Fibroblast of skin of abdomen (primary cell): ENCODE measurements at places on chromosomes 5 and 9.

- peak; percentile 16 for DNase-seq
Observed at GRCh38 chr5:151048526-151048925, 28.1 kb downstream of the GPX3 start.

DNA sequence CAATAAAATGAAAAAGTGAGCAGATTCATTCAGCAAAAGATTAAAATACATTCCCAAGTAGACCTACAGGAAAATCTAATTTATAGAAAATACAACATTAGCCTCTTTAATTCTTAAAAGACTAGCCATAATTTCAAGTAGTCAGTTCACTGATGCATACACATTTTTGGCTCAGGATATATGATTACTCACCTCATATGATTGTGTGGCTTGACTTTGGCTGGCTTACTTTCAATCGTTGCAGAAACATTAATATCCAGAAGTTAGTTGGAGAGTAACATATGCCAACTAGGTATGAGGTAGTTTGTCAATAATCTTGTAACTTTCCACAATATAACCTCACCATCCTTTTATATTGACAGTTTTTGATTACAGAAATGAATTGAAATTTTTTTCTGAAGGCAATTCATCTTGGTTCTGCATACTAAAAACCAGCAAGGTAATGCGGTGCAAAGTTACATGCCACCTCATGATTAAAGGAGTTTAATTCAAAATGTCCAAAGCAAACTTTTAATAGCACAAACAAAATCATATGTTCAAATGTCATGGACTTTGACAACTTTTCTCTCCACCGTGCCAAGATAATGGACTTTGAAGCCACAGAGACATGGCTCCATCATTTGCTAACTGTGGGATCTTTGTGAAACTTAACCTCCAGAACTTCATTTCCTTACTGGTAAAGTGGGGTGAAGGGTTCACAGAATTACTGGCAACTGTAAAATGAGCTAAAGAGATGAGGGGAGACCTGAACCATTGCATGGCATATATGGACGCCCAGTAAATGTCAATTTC lies 76.6 kb upstream of the PAM start:
- peak; percentile 83 for DNase-seq

DNA sequence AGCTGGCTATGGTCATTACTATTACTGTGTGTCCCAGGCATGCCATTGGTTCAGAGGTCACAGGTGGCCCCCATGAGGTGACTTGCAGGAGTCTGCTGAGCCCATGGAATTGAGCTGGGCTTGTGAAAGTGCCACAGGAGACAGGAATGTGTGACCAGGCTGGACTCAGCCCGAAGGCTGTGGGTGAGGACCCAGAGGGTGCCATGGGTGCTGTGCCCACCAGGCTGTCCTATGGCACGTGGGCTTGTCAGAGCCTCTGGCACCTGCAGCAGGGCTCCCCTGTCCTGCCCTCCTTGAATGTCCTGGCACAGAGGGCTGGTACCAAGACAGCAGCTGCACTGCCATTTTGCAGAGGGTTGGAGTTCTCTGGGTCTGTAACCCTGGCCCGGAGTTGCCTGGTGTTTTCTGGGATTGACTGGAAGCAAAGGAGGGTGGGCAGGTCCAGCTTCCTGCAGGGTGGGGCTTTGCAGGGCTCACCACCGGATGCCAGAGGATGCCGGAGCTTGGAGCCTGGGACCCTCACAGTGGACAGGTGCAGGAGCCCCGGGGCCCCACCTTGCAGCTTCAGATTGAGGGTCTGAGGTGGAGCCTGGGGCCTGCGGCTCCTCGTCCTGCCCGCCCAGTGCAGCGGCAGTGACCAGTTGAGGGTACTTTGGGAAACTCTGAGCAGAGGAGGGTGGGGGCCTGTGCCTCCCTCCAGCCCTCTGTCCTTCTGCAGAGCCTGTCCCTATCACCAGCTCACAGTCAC lies 14.2 kb downstream of the COL5A1 start:
- no peak for DNase-seq

DNA sequence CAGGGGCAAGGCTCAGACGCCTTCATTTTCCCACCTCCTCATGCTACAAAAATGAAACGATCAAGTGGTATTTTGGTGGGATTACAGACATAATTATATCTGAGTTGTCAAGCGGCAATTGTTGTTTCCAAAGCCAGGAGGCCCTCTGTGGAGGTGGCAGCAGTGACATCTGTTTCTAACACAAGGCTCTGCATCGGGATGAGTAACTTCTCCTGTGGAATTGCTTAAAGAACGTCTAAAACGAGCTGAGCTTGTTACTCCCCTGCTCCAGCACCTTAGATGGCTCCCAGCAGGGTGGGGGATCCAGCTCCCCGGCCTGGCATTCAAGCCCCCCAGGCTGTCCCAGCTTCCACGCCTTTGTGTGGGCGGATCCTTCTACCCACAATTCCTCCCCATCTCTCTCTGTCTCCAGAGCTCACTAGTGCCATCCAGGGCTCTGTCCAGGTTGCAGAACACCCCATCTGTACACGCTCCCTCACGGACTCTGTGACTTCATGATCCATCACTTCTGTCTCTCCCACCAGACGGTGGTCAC lies 36.8 kb downstream of the DAB2IP start:
- DNase-seq, result no peak

DNA sequence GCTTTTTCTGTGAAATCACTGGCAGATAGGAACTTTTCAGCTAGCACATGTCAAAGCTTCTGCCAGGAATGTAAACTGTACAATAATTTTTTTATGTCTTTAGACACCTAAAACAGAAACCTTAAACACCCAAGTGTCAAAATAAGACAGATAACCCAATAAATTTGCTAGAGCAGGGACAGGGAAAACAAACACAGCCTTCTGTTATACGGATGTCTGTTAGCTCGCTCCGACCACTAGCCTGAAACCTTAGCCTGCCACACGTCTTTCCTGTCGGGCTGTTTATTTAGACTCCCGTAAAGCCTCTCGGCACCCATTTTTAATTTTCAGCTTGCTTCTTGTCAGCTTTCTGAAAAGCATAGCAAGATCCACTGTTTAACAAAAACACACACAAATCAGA lies 355.4 kb upstream of the SLC24A2 start:
- DNase-seq, result no peak

GRCh38 chr5:91595424-91595823 lies 212.3 kb upstream of the ARRDC3 start:
- no peak for DNase-seq

DNA sequence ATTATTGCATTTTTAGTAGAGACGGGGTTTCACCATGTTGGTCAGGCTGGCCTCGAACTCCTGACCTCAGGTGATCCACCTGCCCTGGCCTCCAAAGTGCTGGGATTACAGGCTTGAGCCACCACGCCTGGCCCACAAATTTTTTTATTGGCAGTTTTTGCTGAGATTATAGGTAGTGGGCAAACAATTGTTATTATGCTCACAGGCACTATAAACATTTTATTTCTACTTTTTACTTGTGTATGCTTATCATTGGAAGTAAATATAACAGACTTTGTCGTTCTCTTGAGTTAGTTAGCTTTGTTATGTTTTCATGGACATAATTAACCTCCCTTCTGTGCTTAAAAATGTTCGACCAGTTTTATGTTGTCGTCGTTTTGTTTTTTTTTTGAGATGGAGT lies 23.9 kb downstream of the UGCG start:
- DNase-seq, result no peak

DNA sequence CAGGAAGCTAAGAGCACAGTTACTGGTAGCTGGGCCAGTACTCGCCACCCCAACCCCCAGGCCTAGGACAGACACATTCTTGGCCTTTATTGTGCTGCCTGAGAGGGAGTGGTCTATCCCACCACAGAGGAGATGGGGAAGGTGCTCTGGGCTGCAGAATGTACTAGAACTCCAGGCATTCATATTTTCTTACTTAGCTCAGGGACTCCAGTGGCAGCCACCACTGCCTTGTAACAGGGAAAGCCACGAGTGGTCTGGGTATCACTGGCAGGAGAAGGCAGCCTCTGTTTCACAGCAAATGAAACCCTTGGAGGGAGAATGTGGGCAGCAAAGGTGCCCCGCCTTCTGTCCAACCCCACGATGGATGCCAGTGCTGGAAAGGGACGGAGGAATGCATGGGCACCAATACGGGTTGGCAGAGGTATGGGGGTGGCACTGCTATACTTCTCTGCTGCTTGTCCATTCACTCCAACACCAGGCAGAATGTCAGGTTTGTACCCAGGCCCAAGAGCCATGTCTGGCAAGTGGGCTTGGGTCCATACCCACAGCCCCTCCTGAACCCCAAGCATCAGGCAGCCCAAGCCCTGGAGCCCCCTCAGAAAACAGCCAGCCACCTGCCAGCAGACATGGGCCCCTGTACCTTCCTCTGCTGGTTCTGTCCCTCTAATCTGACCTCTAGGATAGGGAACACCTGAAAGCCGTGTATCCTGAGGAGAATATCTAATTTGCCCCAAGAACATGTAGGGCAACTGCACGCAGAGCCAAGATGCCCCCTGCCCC lies 4.6 kb downstream of the SEPTIN8 start:
- DNase-seq, result no peak

GRCh38 chr5:147661541-147661940 lies 121.0 kb downstream of the JAKMIP2 start:
- peak; percentile 2 for DNase-seq

- no peak for DNase-seq
Observed at GRCh38 chr5:126755593-126755992, 21.3 kb upstream of the LMNB1 start.

- no peak for DNase-seq
Observed at GRCh38 chr5:125333416-125333815, 587.0 kb upstream of the ZNF608 start.

- no peak for DNase-seq
Observed at GRCh38 chr5:14506140-14506538, 75.5 kb upstream of the OTULINL start.

GRCh38 chr5:21680196-21680595 lies 1172.9 kb downstream of the CDH12 start:
- peak; percentile 94 for DNase-seq

- no peak for DNase-seq
Observed at GRCh38 chr5:133848341-133848811, 120.0 kb downstream of the C5orf15 start.

DNA sequence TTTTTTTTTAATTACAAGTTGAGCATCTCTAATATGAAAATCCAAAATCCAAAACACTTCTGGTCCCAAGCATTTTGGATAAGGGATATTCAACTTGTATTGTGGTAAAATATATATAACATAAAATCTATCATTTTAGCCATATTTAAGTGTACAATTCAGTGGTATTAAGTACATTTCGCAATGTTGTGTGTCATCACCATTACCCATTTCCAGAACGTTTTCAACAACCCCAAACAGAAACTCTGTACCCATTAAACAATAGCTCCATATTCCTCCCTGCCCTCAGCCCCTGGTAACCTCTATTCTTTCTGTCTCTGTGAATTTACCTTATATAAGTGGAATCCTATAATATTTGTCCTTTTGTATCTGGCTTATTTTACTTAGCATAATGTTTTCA lies 24.9 kb downstream of the TICAM2 start:
- no peak for DNase-seq

DNA sequence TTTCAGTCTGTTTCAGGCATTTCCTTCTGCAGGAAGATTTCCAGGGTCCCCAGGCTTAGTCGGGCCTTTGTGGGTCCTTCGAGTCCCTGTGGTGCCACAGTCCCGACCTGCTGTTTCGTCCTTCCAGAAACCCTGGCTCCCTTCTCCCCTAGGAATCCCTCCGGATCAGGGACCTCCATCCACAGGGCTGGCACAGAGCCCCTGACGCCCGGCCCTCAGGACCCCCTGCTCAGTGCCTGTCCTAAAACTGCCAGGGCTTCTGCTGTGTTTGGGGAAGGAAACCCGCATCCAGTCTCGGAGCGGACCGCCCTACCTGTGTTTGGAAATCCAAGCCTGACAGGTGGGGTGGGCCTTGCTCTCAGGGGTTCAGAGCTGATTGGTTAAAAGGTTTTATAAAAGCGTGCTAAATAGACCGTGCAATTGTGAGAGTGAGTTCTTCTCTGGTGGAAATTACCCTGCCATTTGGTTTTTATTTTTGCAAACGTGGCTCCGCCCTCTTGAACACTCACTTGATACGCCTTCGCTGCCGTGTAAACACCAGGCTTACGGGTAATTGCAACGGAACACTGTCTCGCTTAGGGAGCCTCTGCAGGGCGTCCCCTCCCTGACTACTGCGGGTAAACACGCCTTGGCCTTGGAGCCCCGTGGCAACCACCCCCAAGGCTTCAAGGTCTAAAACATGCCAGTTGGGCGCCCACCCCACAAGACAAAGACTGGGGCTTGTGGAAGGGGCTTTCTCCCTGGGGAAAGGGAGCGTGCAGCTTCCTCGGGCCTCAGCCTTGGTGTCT lies 121.2 kb downstream of the PHF2 start:
- no peak for DNase-seq

DNA sequence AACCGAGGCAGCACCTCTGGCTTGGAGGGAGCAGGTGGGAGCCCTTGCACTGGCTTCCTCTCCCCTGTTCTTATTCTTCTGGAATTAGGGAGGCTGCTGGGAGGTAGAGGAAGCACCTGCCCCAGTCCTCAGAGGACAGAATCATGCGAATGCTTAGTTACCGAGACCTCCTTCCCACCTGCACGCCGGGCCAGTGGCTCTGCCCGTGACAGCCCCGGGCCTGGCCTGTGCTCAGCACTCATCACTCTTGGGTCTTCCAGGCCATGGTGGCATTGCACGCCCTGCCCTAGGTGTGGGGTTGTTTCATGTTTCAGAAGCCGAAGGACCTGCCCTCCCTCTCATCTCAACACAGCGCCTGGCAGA lies 45.3 kb upstream of the NKD2 start:
- DNase-seq, result no peak

DNA sequence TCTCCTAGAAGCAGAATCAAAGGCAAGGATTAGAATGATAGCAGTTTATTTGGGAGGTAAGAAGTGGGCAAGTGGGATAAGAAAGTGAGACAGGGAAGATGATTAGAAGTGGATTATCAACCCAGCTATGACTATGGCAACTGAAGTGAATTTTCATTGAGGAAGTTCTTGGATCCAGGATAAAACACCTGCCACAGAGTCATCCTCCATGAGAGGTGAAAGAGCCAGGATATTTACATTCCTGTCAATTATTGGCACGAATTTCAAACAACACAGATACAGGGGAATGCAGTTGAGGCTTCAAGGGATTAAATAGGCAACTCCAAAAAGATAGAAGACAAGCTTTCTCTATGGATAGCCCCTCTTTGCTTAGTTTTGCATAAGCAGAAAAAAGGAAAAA lies 31.8 kb upstream of the ZNF366 start:
- no peak for DNase-seq

- DNase-seq, result peak; percentile 25
Observed at GRCh38 chr9:2267181-2267745, 252.1 kb downstream of the SMARCA2 start.

DNA sequence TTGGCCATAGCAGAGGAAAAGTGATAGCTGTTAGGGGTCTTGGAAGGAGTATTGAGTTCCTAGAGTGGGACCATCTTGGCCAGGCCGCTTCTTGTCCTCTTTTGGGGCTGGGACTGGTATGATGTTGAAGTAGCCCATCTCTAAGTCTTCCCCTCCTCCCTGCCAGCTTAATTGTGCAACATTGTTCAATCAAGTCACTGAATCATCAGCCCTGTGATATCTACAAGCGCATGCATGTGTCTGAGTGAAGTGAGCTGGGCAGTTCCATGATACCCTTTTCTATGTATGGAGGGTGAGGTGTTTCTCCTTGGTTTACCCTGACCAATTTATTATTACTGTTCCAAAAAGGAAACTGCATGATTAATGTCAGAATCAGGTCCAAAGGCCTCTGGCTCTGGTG lies 112.2 kb downstream of the C9orf152 start:
- DNase-seq, result peak; percentile 53
